ENCODE measurements at places on chromosomes 16 and 17.

GRCh38 chr16:13858873-13859580 is 60.9 kb upstream of the ERCC4 start:
- no peak for DNase-seq

GRCh38 chr17:5468075-5468473 is 708 bp downstream of the DHX33 start:
- peak; percentile 5 for DNase-seq

- DNase-seq, result no peak
Observed at GRCh38 chr16:12580809-12581208, 222.9 kb downstream of the CPPED1 start.

GRCh38 chr16:27449434-27450195 is 47.6 kb downstream of the IL21R start:
- no peak for DNase-seq

GRCh38 chr17:27206447-27206846 is 87.5 kb upstream of the WSB1 start:
- DNase-seq, result peak; percentile 43

DNA sequence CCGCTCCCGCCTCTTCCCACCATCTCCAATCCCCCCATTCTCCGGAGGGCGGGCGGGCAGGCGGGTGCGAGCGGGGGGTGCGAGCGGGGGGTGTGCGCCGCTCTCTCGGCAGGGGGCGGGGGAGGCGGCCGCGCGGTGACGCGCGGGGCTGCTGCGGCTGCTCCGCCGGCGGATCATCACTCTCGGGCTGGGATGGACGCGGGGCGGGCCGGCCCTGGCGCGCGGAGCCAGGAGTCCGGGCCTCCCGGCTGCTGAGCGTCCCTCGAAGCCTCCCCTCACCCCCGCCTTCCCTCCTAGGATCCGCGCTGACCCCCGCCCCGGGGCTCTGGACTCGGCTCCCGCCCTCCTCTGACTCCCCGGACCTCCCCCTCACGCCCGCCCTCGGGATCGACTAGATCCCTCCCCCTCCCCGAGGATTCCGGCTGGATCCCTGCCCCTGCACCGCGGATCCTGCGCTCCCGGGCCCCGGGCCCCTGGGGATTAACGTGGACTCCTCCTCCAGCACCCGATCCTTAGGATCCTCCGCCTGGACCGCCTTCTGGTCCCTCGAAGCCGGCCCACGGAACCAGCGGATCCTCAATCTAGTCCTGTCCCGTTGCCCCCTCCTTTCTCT is 946 bp upstream of the TMEM256 start:
- DNase-seq, result peak; percentile 69

GRCh38 chr17:46788796-46789195 is 29.7 kb downstream of the WNT3 start:
- no peak for DNase-seq

GRCh38 chr17:46026166-46027047 is 27.4 kb downstream of the STH start:
- DNase-seq, result no peak

GRCh38 chr17:58316260-58316960 is 12.2 kb downstream of the TSPOAP1 start:
- DNase-seq, result no peak

DNA sequence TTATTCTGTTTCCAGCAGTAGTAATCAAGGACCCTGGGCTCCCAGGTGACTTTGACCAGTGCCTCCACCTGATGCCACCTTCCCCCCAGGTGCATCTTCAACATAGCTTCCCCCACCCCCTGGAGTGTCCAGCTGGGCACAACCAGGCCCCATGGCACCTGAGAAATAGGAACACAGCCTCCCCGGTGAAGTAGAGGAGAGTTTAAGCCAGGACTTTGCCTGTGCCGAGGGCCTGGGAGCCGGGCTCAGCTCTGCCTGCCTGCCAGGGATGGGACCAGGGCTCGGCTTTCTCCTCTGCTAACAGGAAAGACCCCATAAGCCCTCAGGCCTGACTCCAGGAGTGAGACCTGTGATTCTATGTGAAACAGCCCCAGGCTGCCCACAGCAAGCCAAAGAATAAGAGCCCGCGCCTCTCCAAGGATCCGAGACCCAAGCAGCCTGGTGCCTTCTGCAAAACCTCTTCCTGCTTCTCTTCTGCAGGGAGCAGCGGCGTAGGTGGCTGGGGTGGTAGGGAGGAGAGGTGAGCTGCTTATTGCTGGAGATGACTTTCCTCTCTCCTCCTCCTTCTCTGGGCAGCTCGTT is 16.4 kb upstream of the RBFOX3 start:
- DNase-seq, result no peak

DNA sequence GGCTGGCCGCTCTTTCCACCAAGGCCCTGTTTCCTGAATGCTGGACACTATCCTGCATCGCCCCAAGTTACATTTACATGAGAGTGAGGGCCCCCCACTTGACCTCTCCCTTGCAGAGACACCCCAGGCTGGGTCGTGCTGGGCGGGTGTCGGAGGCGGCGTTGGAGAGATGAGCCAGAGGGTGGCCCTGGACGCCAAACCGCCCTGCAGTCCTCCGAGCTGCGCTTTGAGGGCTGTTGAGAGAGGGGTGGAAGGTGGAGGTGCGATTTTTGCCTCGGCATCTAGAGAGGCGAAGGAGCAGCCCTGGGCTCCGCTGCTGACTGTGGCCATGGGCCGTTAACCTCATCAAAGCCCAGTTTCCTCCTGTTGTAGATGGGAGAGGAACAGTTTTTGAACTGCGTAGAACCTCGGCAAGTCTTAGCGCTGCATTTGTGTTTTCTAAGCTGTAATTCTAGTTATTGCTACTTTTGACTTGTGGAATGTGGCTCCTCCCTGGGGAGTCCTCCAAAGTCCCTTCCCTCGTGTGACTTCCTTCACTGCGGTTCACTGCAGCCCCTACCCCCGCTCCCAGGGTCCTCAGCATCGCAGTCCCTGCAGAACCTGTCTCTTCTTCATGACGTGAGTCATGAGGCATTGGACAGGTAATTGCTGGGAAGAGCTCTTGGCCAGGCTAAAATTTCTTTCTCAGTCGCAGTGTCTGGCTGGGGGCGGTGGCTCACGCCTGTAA is 986 bp upstream of the ELOB start:
- peak; percentile 47 for DNase-seq

GRCh38 chr16:3095869-3096268 is 3.2 kb downstream of the ZSCAN10 start:
- peak; percentile 77 for DNase-seq

GRCh38 chr16:70304892-70305448 is 6.0 kb downstream of the DDX19B start:
- no peak for DNase-seq

DNA sequence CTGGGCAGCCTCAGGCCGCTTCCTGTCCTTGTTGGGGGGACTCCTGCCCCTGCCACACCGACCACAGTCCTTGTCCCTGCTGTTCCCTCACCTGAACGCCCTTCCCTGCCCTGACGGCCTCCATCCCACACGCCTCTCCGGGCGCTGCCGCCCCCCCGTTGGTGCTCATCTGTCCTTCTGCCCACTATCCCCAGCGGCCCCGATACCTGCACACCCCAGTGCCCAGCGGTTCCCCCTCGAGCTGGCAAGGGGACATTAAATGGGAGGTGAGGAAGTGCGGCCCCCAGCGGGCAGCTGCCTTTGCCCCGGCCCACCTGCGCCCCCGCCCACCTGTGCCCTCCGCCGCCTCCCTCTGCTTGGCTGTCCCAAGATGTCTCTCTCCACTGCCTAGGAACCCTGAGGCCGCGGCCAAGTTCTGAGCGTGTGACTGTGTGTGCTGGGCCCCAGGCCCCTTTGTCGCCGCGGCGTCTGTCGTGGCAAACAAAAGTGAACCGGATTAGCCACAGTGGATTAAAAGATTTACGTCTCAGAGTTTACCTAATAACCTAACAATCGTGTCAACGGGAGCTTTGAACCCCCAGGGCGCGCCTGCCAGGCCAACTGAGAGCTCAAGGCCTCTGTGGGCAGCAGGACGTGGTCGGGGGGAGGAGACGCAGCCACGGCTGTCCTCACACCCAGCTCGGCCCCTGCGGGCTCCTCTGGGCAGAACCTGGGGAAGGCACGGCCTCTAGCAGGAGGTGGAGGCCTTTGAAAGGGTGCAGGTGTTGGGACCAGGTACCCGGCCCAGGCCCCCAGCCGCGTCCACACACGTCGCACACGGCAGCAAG is 7.6 kb upstream of the AXIN1 start:
- DNase-seq, result no peak

DNA sequence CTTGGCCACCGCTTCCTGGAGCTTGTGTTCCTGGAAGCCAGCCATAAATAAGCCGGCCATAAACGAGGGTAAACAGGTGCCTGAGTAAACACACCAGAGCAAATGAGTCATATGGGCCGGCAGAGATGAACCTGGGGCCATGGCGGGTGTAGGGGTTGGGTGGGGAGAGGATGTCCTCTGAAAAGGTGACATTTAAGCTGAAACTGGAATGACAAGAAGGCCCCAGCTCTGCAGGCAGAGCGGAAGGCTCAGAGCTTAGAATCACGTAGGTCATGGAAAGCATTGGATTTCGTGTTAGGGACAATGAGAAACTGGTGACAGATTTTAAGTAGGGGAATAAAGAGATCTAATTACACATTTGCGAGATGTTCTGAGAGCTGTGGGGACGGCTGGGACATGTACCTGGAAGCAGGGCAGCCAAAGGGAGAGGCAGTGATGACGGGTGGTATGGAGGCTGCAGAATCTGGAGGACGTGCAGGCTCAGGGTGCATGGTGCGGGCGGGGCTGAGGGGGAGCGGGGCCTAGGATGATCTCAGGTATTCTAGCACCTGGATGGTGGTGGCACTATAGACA is 8.1 kb upstream of the DNASE1 start:
- DNase-seq, result no peak

- DNase-seq, result no peak
Observed at GRCh38 chr16:22386976-22387375, 12.6 kb upstream of the CDR2 start.

- DNase-seq, result no peak
Observed at GRCh38 chr17:14330492-14330962, 29.6 kb downstream of the HS3ST3B1 start.

DNA sequence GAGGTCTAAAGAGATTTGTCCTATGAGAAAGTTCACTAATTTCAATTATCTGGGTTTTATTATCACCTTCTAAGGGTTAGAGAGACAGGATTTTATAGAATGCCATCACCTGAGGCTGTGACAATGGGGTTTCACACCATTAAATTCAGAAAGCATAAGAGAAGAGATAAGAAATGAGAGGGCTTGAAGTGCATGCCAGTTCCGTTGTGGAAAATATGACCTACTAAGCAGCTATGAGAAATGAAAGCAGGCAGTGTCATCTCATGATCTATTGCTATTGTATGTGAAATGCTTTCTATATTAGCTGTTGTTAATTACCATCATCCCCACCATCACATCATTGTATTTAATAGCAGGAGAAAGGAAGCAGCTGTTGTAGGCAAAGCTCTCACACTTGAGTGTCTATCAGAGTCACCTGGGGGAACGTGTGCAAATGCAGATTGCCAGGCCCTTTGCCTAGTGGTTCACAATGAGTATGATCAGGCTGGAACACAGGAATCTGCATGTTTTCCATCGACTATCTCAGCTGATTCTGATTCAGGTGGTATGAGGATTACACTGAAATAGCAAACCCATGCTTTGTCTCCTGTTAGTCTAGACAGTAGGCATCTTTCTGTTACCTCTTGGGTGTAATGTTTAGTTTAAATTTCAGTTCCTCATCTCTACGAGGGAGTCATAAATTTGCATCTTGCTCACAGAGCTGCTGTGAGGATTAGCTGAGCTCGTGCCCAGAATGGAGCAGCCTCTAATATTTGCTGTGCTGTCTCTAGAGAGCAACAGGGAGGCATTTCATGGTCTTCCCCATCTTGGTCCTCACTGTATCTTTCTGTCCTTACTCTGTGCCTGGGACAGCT is 256.4 kb downstream of the CDH13 start:
- DNase-seq, result no peak

GRCh38 chr17:336110-337021 is 16.2 kb downstream of the RPH3AL start:
- DNase-seq, result peak; percentile 69

- DNase-seq, result no peak
Observed at GRCh38 chr16:11857161-11857560, 5.8 kb upstream of the RSL1D1 start.

DNA sequence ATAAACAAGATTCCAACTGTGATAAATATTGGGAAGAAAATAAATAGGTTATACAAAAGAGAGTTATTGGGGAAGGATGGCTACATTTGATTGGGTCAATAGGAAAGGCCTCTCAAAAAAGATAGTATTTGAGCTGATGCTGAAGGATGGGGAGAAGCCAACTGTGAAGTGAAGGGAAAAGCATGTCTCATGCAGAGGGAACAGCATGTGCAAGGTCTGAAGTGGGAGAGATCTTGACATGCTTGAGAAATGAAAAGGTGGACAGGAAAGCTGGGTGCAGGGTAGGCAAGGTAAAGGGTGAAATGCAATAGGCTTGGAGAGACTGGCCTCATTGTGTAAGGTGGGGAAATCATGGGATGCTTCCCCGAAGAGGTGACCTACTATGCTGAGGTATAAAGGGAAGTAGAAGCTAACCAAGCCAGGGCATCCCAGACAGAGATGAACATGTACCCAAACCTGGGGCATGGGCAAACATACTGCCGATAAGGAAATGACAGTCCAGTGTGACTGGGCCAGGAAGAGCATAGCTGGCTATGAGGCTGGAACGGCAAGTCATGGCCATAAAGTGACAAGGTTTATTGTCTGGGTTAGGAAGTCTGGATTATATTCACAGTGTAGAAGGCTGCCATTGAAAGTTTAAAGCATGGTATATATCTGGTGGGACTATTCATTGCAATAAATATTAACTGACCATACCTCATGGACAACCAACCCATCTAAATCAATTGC is 91.2 kb downstream of the TOX3 start:
- DNase-seq, result no peak

- DNase-seq, result no peak
Observed at GRCh38 chr17:77925831-77926543, 32.5 kb upstream of the TNRC6C start.

- no peak for DNase-seq
Observed at GRCh38 chr17:74637265-74637664, 13.7 kb upstream of the CD300E start.

DNA sequence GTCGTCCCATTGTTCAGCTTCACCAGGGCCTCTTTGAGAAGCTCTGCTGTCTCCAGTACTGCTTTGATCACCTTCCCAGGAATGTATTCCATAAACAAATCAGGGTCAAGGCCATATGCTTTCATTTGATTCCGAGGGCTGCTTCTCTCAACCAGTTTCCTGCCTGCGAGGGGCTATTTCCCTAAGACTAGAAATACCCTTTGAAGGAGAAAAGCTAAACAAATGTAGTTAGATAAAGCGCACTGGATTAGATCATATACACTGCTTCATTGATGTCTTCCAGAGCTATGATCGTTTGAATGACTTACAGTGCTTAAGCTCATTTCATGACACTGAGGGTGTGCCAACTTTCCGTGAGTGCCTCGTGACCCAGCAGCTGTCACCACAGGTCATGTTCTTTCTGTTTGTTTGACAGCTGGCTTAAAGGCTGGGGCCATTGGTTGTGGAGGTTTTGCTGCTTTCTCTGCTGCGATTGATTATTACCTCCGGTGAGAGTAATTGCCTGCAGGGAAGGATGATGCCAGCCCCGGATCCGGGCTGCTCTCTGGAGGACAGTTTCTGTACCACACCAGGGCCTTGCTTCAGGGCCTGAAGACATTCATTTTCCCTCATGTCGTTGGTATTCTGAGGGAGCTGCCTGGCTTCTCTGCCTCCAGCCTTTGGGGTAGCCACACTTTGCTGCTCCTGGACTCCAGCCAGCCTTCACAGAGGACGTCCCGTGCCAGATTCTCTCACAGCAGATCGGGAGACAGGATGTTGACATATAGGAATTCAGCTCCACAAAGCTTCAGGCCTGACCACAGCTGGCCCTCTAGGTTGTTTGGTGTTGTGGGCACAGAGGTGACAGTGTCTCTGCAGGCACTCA is 3.9 kb downstream of the TIMM22 start:
- DNase-seq, result no peak
